ENCODE measurements at places on chromosomes 1 and 21. TPM values are rescaled to one million over a fixed set of nuclear protein-coding genes. Genes with fewer than 3 reads are reported as not detected.

- no peaks in the 10 kb centered on the region for H3K36me3 ChIP-seq
- H3K4me3 ChIP-seq: no peak overlapping the region
- no peak overlapping the region for H3K27ac ChIP-seq
- DNase-seq: no peak
Measured at GRCh38 chr1:20282533-20282932, 8.1 kb upstream of the VWA5B1 start.

The PLA2G2A gene
- 2.7 TPM for total RNA-seq

GRCh38 chr1:51726051-51726450 lies 109.2 kb downstream of the OSBPL9 start:
- DNase-seq: no peak
- H3K27me3 ChIP-seq: no peaks in the 10 kb centered on the region
- no peak overlapping the region for H3K4me3 ChIP-seq
- H3K4me1 ChIP-seq: peaks cover 4% of the 10 kb centered on the region
- H3K27ac ChIP-seq: no peak overlapping the region
- H3K36me3 ChIP-seq: no peaks in the 10 kb centered on the region

- H3K36me3 ChIP-seq: no peaks in the 10 kb centered on the region
- no peak overlapping the region for H3K27ac ChIP-seq
- no peak for DNase-seq
- no peaks in the 10 kb centered on the region for H3K4me1 ChIP-seq
- H3K4me3 ChIP-seq: no peak overlapping the region
Measured at GRCh38 chr1:165942927-165943597, 115.6 kb downstream of the UCK2 start.

GRCh38 chr1:189350983-189351616 lies 1126.6 kb downstream of the BRINP3 start:
- H3K27ac ChIP-seq: no peak overlapping the region
- H3K4me3 ChIP-seq: no peak overlapping the region
- DNase-seq: no peak
- no peaks in the 10 kb centered on the region for H3K27me3 ChIP-seq
- no peaks in the 10 kb centered on the region for H3K36me3 ChIP-seq

DNA sequence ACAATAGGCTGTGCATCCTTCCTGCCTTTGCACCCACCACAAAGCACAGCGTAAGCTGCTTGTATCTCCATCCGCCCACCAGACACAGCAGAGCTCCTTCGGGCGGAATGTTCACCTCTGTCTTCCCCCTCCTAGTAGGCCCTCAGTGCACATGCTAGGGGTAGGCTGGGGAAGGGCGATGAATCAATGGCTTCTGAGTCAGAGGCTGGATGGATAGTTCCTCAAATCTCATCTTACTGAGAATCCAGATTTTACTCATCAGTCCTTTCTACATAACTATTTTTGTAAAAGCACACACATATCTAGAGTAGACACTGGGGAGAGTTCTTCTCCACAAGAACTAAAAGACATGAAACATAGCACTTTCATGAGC lies 73.8 kb downstream of the BCAR3 start:
- H3K27ac ChIP-seq: peak overlapping the region; percentile 61
- no peak for DNase-seq
- H3K4me1 ChIP-seq: no peaks in the 10 kb centered on the region
- no peaks in the 10 kb centered on the region for H3K36me3 ChIP-seq
- H3K27me3 ChIP-seq: no peaks in the 10 kb centered on the region

The VAMP4 gene
- total RNA-seq: 20.0 TPM

- no peak overlapping the region for H3K27ac ChIP-seq
- no peak overlapping the region for H3K4me3 ChIP-seq
- DNase-seq: no peak
- no peaks in the 10 kb centered on the region for H3K36me3 ChIP-seq
Measured at GRCh38 chr1:109199710-109200109, 14.0 kb upstream of the SARS1 start.

DNA sequence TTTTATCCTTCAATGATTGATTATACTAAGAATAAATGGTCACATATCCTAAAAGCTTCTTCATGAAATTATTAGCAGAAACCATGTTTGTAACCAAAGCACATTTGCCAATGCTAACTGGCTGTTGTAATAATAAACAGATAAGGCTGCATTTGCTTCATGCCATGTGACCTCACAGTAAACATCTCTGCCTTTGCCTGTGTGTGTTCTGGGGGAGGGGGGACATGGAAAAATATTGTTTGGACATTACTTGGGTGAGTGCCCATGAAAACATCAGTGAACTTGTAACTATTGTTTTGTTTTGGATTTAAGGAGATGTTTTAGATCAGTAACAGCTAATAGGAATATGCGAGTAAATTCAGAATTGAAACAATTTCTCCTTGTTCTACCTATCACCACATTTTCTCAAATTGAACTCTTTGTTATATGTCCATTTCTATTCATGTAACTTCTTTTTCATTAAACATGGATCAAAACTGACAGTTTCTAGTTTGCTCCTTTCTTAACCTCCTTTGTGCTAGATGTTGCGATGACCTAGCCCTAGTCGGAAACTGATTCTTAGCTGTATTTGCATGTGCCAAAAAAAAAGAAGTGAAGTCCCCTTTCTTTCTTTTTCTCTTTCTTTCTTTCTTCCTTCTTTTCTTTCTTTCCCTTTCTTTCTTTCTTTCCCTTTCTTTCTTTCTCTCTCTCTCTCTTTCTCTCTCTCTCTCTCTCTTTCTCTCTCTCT lies 45.1 kb downstream of the MAP3K7CL start:
- no peak for DNase-seq
- no peak overlapping the region for H3K4me3 ChIP-seq
- no peaks in the 10 kb centered on the region for H3K27me3 ChIP-seq
- no peaks in the 10 kb centered on the region for H3K36me3 ChIP-seq
- no peaks in the 10 kb centered on the region for H3K4me1 ChIP-seq
- no peak overlapping the region for H3K27ac ChIP-seq

GRCh38 chr1:11682287-11682771 lies 1.4 kb upstream of the MAD2L2 start:
- no peaks in the 10 kb centered on the region for H3K36me3 ChIP-seq
- no peaks in the 10 kb centered on the region for H3K4me1 ChIP-seq
- no peak overlapping the region for H3K4me3 ChIP-seq

DNA sequence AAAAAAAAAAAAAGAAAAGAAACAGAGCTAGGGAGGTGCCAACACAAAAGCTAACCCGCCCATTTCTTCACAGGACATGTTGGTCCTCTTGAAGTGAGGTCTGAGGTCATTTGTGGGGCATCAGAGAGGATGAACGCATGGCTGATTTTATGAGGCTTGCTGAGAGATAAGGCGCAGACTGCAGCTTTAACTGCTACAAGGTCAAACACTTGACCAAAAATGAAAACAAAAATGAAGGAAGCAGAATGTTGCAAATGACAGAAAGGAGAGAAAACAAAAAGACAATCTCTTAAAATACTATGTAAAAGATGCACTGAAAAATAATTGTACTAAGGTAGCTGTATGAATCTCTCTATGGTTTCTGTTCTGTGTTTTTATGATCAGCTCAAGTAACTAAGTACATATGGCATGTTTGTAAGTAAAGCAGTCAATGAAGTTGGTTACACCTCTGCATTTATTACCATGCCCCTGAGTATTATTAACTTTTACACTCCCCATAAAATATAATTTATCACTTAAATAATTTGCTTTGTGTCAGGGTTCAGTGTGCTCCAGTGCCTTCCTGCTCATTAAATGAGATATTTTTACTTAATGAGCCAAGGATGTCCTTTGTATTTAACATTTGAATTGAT lies 249.1 kb upstream of the NR5A2 start:
- DNase-seq: no peak
- no peaks in the 10 kb centered on the region for H3K36me3 ChIP-seq
- no peak overlapping the region for H3K4me3 ChIP-seq

DNA sequence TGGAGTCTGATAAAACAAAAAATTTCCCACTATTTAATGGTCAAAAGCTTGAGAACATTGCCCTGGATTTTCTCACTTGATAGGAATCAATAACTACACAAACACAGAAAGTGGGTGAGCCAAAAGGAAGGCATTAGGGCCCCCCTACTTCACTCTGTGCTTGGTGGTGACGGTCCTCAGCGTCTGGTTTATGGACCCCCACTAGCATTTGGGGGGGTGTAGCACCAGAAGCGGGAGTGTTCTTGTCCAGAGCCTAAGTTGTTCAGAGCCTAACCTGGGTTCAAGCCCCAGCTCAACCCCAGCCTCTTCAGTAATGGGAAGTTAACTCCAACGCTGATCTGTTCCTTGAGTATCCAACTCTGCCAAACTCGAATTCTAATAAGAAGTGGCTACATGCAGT lies 33.1 kb downstream of the STPG1 start:
- no peaks in the 10 kb centered on the region for H3K36me3 ChIP-seq
- no peak for DNase-seq
- H3K4me1 ChIP-seq: no peaks in the 10 kb centered on the region

The FCRL4 gene
- not detected for total RNA-seq

The FAAP20 gene
- total RNA-seq: 6.4 TPM

DNA sequence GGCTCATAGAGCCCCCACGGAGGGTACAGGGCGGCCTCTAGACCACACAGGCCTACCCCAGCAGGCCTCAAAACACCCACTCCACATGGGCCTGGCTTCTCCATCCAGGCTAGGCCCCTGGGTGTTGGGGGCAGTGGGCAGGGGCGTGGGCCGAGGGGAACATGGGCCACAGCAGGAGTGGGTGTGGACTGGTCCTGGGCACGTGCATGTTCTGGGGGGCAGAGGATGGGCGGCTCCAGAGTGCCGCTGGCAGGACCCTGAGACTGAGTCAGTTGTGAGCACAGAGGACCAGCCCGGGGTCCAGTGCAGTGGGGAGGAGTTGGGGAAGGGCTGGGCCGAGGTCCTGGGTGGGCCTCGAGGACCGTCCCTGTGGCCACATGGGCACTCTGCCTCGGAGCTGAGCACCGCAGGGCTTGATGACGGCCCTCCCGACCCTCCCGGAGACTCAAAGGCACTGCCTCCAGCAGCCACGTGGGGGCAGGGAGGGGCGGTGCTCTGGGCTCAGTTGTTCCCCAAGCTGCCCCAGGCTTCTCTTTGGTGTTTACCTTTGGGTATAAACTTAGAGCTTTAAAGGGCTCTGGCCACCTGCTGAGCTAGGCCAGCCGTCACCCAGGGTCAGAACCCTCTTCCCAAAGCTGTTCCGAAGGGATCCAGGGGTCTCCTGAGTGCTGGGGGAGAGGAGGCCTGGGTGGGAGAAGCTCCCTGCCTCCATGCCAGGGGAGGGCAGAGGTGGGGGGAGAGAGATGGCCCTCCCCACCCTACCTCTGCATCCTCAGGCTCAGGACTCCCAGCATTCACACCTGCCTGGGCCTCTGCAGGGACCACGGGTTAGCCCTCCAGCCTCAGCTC lies 79.9 kb downstream of the MORN1 start:
- H3K4me1 ChIP-seq: no peaks in the 10 kb centered on the region
- peak overlapping the region; percentile 93 for H3K27ac ChIP-seq
- DNase-seq: peak; percentile 70
- H3K36me3 ChIP-seq: no peaks in the 10 kb centered on the region
- H3K27me3 ChIP-seq: no peaks in the 10 kb centered on the region

DNA sequence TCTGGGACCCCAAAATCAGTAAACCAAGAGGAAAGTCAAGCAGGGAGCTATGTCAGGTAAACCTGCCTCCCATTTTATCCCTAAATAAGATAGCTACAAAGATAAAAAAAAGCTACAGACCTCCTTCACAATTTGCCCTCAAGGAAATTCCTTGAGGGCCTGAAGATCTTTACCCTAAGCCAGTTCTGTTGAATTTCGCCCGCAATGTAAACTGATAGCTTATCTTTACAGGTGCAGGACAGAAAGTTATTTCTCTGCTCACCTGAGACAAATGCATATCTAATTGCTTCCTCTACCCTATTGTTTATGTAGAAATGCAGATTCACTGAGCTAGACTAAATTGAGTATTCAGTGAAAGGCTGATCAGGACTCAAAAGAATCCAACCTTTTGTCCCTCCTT lies 153.4 kb upstream of the CHRM3 start:
- H3K4me1 ChIP-seq: no peaks in the 10 kb centered on the region
- H3K4me3 ChIP-seq: no peak overlapping the region
- no peaks in the 10 kb centered on the region for H3K36me3 ChIP-seq

GRCh38 chr1:165887877-165888551 lies 60.6 kb downstream of the UCK2 start:
- no peaks in the 10 kb centered on the region for H3K4me1 ChIP-seq
- DNase-seq: no peak
- H3K27me3 ChIP-seq: no peaks in the 10 kb centered on the region
- no peaks in the 10 kb centered on the region for H3K36me3 ChIP-seq
- H3K27ac ChIP-seq: no peak overlapping the region
- H3K4me3 ChIP-seq: no peak overlapping the region

- H3K4me3 ChIP-seq: peak overlapping the region; percentile 29
- no peaks in the 10 kb centered on the region for H3K4me1 ChIP-seq
- no peaks in the 10 kb centered on the region for H3K36me3 ChIP-seq
Measured at GRCh38 chr1:47709019-47709871, 271.4 kb downstream of the FOXD2 start.

The PRELP gene
- 35.4 TPM for total RNA-seq

The LDLRAD1 gene
- total RNA-seq: 1.2 TPM

- H3K36me3 ChIP-seq: no peaks in the 10 kb centered on the region
- H3K4me1 ChIP-seq: no peaks in the 10 kb centered on the region
- no peak overlapping the region for H3K4me3 ChIP-seq
- H3K27ac ChIP-seq: no peak overlapping the region
- no peak for DNase-seq
Measured at GRCh38 chr1:159056069-159056698, 20.4 kb downstream of the AIM2 start.

- no peaks in the 10 kb centered on the region for H3K36me3 ChIP-seq
- no peaks in the 10 kb centered on the region for H3K4me1 ChIP-seq
- no peak overlapping the region for H3K27ac ChIP-seq
- H3K4me3 ChIP-seq: no peak overlapping the region
Measured at GRCh38 chr1:34455121-34455520, 278.4 kb downstream of the C1orf94 start.

GRCh38 chr21:44000360-44000759 lies 11.7 kb upstream of the TRAPPC10 start:
- DNase-seq: no peak
- no peaks in the 10 kb centered on the region for H3K27me3 ChIP-seq
- H3K4me3 ChIP-seq: no peak overlapping the region
- no peaks in the 10 kb centered on the region for H3K36me3 ChIP-seq
- no peaks in the 10 kb centered on the region for H3K4me1 ChIP-seq
- H3K27ac ChIP-seq: no peak overlapping the region

DNA sequence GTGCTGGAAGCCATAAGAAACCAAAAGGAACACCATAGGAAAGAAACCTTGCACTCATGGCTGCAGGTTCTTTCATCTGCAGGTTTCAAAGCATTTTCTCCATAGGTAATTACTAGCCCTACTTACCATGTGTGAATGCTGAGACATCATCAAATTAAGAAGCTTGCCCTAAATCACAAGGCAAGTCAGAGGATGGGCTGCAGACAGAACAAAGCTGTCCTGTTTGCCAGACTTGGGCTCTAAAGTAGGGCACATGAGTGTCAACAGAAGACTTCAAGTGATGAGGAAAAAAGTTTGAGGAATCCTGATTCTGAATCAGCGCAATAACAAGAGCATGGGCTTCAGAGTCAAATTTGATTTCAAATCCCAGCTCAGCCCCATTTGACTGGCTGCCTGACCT lies 5.8 kb upstream of the EPS15 start:
- DNase-seq: no peak
- H3K4me1 ChIP-seq: no peaks in the 10 kb centered on the region
- no peak overlapping the region for H3K4me3 ChIP-seq
- no peaks in the 10 kb centered on the region for H3K36me3 ChIP-seq
- H3K27ac ChIP-seq: no peak overlapping the region
